ENCODE measurements at places on chromosomes 4 and X. TPM values are rescaled to one million over a fixed set of nuclear protein-coding genes. Genes with fewer than 3 reads are reported as not detected.

HS3ST1 gene
- 5.2 TPM for total RNA-seq

DCHS2 gene
- 0.17 TPM for total RNA-seq

CT83 gene
- not detected for total RNA-seq

MBNL3 gene
- 12.9 TPM for total RNA-seq

SHISA3 gene
- not detected for total RNA-seq

BRS3 gene
- not detected for total RNA-seq

MSX1 gene
- total RNA-seq = 0.67 TPM

Data from mammary epithelial cell (primary cell).